ENCODE measurements at places on chromosomes 3 and 15. TPM values are rescaled to one million over a fixed set of nuclear protein-coding genes. Genes with fewer than 3 reads are reported as not detected.

LRRN1 gene
- 1.1 TPM for total RNA-seq

DNA sequence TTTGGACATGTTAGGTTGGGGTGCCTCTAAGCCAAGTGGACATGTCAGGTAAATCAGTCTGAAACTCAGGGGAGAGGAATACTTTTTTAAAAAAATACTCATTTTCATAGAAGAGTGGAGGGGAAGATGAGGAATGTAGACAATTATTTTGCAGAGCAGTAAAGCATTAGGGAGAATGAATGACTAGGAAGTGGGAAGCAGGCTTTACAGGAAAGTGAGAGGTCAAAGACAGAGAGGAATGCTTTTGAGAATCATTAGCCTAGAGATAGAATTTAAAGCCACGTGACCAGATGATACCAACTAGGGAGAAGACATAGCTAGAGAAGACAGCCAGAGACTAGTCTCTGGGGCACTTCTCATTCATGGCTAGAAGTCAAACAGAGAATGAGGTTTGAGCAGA is 91.0 kb downstream of the RAD18 start:
- ATAC-seq: no peak

FEZF2 gene
- total RNA-seq: not detected

DNA sequence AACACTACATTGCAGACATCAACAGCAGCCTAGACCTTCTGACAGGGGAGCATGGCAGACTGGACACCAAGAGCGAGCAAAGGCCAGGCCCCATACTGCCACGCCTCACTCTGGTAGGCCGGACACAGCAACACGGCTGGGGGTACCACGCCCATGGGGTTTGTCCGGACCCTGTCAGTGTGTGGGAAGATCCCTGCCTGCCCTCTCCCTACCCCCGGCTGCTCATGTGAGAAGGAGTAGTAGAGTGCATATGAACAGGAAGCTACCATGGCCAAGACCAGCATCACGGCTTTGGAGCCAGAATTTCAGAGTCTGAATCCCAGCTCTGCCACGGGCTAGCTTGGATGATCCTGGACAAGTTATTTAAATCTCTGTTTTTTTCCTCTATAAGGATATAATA is 27.9 kb downstream of the ALDH1L1 start:
- no peak for ATAC-seq

CLPX gene
- 68.8 TPM for total RNA-seq

GRCh38 chr15:101444807-101445508 is 44.5 kb downstream of the PCSK6 start:
- ATAC-seq: no peak

DNA sequence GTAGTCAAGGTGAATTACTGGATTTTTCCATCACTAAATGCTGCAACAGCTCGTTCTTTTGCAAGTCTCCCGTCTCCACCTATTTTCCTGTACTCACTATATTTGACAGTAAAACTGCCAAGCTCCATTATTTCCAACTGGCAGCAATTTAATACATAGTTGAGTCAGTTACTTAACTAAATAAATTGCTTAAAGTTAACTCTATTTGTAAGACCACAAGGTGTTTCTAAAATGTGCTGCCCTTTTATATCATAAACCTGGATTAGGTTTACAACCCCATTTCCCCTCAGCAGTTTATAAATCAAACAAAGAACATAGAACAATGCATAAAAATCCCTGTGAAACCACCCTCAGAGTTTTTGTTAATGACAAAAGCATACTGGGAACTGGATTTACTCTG is 211.4 kb upstream of the DPH6 start:
- no peak for ATAC-seq

- no peak for ATAC-seq
Observed at GRCh38 chr3:194100856-194101390, 35.0 kb upstream of the HES1 start.
